Hematopoietic multipotent progenitor cell (in vitro differentiated cells): ENCODE measurements at places on chromosomes 2 and 18.

DNA sequence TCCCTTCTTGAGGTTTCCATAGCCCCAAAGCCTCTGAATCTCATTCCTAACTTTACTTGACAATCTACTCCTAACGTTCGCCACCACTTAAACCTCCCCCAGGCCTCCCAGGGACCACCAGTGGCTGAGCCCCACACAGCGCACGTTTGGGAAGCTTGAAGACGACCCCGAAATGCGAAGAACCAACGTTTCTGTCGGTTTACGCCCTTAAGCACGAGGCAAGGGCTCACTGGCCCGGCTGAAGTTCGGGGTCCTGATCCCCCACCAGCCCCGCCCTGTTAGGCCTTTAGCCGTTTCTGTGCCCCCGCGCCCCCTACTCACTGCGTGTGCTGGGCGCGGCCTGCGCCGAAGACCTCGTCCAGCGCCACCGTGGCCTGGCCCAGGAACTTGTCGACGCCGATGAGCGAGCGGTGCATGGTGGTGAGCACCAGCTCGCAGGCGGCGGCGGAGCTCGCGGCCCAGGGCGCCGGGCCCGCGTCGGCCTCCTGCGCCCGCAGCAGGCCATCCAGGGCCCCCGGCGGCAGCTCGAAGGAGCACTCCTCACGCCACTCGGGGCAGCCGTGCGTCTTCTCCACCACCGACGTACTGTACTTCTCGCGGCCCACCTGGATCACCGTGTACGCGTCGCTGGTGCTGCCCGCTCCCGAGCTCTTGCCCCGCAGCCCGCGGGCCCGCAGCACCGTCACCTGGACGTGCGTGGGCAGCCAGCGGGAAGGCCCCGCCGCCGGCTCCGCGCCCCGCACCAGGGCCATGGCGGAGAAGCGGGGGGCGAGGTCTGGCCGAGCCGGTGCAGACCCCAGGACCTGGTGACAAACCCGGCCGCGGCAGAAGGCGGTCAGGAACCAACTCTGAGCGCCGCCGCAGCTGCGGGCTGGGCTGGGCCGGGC lies 479 bp downstream of the RAB11FIP5 start:
- peak; percentile 30 for DNase-seq

DNA sequence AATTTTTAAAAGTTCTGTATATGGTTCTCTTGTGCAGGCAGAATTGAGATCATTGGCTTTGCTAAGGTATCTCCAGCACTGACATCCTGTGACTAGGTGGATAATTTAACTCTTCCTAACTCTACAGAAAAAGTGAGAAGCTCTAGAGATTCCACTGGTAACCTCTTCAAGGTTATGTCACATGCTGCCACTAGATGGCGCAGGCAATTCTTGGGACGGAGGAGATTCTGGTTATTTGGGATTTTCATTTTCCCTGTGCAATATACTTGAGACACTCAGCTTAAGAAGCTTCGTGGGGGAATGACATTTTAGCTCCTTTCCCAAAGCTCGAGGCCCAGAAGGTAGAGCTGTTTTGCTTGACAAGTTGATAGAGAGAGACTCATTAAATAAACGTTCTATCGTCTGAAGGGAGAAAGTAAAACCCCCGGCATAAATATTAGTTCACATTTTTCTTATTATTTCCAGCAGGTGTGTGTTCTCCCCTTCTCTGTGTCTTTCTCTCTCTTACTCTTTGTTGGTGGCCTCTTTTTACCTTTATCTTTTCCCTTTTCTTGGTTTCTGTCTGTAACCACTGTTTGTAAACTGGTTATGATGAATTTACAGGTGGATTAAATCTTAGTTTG lies 26.6 kb upstream of the LANCL1 start:
- peak; percentile 43 for DNase-seq

- no peak for DNase-seq
Measured at GRCh38 chr2:167626301-167626700, 621.1 kb downstream of the STK39 start.

GRCh38 chr2:138023298-138023697 lies 59.0 kb downstream of the HNMT start:
- no peak for DNase-seq

DNA sequence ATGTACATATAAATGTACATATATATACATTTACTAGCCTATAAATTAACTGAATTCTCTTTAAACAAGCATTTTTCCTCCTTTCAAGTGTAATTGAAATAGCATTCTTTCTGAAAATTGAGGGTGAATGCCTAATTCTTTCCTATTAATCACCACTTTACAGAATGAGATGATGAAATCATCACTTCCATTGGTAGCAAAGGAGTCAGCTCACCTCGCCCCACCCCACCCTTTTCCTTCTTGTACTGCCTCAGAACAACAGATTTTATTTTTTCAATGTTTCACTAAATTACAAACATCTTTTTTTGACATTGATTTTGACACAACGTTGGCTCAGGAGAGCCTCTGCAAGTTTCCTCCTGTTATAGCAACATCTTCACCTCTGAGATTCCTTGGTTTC lies 181.9 kb upstream of the CDH7 start:
- DNase-seq, result no peak

- DNase-seq, result no peak
Measured at GRCh38 chr18:79705272-79705671, 25.7 kb downstream of the CTDP1 start.

DNA sequence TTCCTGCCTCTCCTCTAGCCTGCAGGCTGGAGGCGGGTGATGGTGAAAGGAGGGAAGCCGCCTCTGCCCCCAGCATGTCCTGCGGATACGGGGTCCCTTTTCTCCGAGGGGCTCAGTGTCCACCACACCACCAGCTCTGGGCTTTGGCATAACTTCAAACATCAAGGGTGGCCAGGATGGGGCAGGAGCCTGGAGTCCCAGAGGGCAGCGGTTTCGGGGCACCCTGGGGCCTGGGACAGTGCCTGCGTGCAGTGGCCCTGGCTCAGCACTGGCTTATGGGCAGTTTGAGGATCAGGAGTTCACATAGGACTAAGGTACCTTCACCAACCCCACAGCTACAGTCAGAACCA lies 85.5 kb upstream of the GPC1 start:
- DNase-seq, result no peak

DNA sequence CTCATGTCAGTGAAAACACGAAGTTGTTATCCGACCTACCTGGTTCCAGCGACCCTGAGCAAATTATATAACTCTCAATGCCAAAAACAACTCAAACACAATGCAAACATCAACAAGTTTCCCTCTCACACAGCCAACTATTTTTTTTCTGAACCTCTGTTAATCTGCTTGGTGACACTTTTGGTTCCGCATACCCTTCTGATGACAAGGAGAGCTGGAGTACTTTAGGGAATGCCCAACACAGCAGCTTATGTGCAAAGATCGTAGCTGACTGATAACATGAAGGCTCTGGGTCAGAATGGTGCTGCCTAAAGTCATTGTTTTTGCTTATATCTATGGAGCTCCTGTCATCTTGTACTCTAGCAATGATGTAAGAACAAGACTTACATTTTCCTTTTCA lies 72.7 kb upstream of the CCDC68 start:
- DNase-seq, result no peak

DNA sequence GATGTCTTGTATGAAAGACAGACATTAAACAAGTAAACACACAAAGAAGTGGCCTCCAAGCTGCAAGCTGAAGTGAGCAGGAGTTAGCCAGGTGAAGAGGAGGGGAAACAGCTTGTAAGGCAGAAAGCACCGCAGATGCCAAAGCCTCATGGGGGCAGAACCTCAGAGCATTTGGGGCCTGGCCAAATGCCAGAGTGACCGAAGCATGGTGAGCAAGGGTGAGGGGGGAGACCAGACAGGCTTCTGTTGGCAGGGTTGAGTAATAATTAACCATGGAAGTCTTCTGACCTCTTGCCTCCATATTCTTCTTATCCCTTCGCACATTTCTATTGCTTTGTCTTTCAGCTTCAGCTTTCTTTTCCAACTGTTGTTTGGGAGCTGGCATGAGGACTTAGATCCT lies 5.6 kb downstream of the QPCT start:
- DNase-seq, result peak; percentile 79

- DNase-seq, result no peak
Measured at GRCh38 chr2:221997100-221997499, 301.7 kb downstream of the PAX3 start.

- no peak for DNase-seq
Measured at GRCh38 chr2:28915939-28916338, 21.5 kb downstream of the WDR43 start.

DNA sequence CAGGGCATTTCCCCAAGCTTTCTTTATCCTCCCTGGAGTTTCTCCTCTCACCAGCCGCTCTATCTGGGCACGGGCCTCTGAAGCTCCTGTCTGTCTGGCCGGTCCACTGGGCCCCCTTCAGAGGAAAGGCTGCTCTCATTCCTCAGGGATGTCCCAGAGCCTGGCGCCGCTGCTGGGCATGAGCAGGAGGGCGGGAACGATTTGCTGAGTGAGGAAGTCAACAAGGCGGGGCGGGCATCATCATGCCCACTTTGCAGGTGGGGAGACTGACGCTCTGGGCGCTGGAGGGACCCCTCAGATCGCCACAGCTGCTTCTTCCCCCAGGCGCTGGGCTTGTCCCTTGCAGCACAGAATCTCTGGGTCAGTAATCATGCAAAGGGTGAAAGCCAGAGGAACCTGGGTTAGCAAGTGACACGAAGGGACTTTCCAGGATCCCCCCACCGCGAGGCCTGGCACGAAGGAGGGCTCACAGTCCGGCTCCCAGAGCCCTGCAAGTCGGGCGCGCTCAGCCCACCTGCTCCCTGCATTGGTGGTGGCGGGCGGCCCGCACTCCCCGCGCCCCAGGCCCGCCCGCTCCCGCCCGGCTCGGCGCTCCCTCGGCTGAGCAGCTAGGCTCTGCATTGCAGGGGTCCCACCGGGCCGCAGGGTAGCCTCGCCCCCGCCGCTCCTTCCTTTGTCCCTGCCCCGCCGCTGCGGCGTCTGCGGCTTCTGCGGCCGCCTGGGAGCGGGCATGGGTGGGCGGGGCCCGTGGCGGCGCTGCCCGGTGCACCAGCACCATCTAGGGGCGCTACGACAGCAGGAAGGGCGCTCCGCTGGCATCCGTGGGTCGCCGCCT lies 157.8 kb downstream of the CYRIA start:
- no peak for DNase-seq

- no peak for DNase-seq
Measured at GRCh38 chr2:218047536-218048225, 21.4 kb upstream of the RUFY4 start.

DNA sequence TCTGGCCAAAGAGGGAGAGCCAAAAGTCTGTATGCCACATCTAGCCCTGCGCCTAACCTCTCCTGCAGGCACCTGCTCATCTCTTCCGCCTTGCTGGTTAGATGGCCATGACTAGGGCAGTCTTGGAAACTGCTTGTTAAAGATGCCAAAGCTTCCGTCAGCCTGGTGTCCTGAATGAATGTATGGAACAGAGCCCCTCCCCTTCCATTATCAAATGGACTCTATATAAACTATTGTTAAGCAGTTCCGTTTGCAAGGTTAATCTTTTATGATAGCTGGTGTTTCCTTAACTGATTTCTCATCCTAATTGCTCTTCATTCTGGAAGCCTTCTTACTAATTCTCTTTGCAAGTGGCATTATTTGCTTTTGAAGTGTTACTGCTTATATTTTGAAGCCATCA lies 87.1 kb downstream of the ATP9B start:
- no peak for DNase-seq

- no peak for DNase-seq
Measured at GRCh38 chr18:77567205-77567604, 317.6 kb downstream of the GALR1 start.

DNA sequence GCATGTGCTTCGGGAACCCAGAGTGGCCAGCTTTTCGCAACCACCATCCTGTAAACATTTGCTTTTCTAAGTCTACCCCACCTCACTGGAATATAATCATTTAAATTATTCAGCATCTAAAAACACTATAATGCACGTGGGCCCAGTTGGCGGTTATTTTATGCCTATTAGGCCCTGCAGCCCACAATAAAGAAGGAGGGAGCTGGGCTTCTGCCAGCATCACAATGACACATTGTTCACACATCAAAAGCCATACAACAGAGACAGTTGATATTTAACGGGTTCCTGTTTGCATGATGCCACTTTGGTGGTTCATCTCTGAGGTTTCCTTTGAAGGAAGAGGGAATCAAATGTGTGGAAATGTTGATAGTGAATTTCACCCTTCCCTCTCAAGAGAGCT lies 916.0 kb upstream of the CELF4 start:
- peak; percentile 52 for DNase-seq

DNA sequence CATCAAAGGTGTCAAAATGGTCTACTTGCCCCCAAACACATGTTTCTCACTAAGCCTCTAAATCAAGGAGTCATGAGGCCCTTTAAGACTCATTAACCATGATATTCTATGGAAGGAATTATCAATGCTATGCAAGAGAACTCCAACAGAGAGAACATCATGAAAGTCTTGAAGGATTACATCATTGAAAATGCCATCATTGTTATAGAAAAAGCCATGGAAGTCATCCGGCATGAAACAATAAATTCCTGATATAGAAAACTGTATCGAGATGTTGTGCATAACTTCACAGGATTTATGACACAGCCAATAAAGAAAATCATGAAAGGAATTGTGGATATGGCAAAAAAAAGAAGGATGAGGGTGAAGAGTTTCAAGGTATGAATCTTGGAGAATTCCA lies 1363.6 kb upstream of the CDH2 start:
- no peak for DNase-seq

- DNase-seq, result no peak
Measured at GRCh38 chr2:123915380-123915779, 109.7 kb upstream of the CNTNAP5 start.

GRCh38 chr2:168583064-168583709 lies 127.1 kb downstream of the CERS6 start:
- peak; percentile 55 for DNase-seq

- no peak for DNase-seq
Measured at GRCh38 chr18:41754332-41754731, 200.7 kb upstream of the PIK3C3 start.

GRCh38 chr2:219713110-219713509 lies 85.7 kb downstream of the SLC4A3 start:
- no peak for DNase-seq

- DNase-seq, result no peak
Measured at GRCh38 chr2:178891959-178892485, 84.8 kb upstream of the TTN start.

GRCh38 chr2:39119732-39120520 lies 925 bp downstream of the SOS1 start:
- DNase-seq, result peak; percentile 62

DNA sequence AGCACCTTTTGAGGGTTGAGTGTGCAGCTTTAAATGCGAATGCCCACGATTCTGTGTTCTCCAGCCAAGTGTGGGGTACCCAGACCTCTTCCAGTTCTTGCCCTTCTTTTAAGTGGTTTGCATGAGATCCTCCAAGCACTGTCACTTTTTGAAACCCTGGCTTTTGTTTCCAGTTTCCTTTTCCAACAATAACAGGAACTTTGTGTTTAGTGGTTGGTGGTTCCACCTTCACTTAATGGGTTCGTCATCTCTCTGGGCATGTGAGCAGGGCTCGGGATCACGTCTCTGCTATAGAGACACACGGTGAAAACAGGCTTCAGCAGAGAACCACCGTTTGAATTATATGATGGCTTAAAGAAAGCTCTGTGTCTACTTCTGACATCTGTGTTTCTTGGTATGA lies 197.6 kb downstream of the LDLRAD4 start:
- no peak for DNase-seq

- no peak for DNase-seq
Measured at GRCh38 chr2:178025551-178026185, 46.9 kb downstream of the PDE11A start.
